Psoas muscle (tissue), 8 donors: ENCODE measurements at places on chromosomes 2 and 18. TPM values are rescaled to one million over a fixed set of nuclear protein-coding genes. Genes with fewer than 3 reads are reported as not detected.

GRCh38 chr2:1052771-1053191 is 102.1 kb downstream of the SNTG2 start:
- no peak overlapping the region for H3K27ac ChIP-seq
- H3K4me3 ChIP-seq, result no peak overlapping the region
- H3K36me3 ChIP-seq, result no peaks in the 10 kb centered on the region
- H3K4me1 ChIP-seq, result no peaks in the 10 kb centered on the region
- no peaks in the 10 kb centered on the region for H3K27me3 ChIP-seq

DNA sequence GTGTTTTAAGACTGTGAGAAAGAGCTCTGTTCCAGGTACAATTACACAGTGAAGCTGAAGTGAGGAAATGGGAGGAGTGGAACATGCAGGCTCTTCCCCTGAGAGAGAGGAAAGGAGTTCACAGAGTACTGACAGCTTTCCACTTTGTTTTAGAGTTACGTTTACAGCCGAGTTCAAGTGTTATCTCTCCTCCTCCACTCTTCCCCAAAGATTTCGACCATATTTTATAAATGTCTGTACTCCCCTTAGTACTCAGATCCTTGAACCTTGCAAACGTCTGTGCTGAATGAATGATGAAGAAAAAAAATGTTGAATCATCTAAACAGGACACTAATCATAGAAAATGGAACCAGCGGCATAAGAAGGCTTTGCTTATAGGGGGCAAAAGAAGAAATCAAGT is 121.6 kb downstream of the THADA start:
- H3K27ac ChIP-seq, result no peak overlapping the region
- H3K4me3 ChIP-seq, result no peak overlapping the region
- DNase-seq, result no peak

FTCDNL1 gene
- 4.9 TPM for polyA plus RNA-seq

DNA sequence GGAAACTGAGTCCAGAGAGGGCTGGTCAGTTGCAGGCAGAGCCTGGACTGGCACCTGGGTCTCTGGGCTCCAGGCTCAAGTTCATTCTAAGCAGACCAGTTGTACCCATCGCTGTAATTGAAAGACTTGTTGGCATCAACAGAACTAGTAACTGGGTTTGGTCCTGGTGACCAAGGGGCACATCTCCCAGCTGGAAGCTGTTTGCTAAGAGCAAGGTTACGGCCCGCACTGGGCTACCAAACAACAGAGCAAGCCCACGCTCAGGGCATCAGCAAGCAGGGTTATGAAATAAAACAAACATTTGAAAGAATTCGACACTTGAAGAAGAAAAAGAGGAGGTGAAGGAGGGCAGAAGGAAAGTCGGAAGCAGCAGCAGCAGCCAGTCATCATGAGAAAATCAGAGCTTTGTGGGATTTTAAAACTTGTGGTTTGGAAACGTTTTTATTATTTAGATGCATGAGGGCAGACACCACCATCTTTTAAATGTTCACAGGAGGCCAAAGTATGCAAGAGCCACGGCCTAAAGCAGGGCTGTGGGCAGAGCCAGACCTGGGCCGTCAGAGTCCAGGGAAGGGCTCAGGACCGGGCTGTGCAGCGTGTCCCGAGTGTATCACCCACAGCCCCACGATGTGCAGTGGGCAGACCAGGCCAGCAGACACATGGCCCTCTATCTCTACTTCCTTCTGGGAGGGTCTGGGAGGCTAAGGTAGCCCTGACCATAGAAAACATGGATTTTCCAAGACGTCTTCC is 220.3 kb downstream of the BCL2 start:
- no peak for DNase-seq
- peaks cover 12% of the 10 kb centered on the region for H3K4me1 ChIP-seq
- H3K27ac ChIP-seq, result peak overlapping the region; percentile 58
- no peaks in the 10 kb centered on the region for H3K27me3 ChIP-seq
- H3K4me3 ChIP-seq, result no peak overlapping the region

ELAC1 gene
- polyA plus RNA-seq, result 1.7 TPM

- no peaks in the 10 kb centered on the region for H3K4me1 ChIP-seq
- H3K36me3 ChIP-seq, result no peaks in the 10 kb centered on the region
- no peak for DNase-seq
- H3K4me3 ChIP-seq, result no peak overlapping the region
- H3K27ac ChIP-seq, result no peak overlapping the region
Measured at GRCh38 chr2:115739574-115739973, 1297.1 kb downstream of the DPP10 start.

CAPN14 gene
- polyA plus RNA-seq, result 0.04 TPM

- no peak overlapping the region for H3K4me3 ChIP-seq
- no peaks in the 10 kb centered on the region for H3K27me3 ChIP-seq
- DNase-seq, result no peak
- peaks cover 4% of the 10 kb centered on the region for H3K4me1 ChIP-seq
Measured at GRCh38 chr2:85697096-85697495, 2.9 kb downstream of the GNLY start.

GRCh38 chr2:7379799-7380198 is 462.6 kb downstream of the RNF144A start:
- H3K27ac ChIP-seq, result no peak overlapping the region
- DNase-seq, result no peak
- H3K36me3 ChIP-seq, result no peaks in the 10 kb centered on the region
- no peaks in the 10 kb centered on the region for H3K27me3 ChIP-seq

DNA sequence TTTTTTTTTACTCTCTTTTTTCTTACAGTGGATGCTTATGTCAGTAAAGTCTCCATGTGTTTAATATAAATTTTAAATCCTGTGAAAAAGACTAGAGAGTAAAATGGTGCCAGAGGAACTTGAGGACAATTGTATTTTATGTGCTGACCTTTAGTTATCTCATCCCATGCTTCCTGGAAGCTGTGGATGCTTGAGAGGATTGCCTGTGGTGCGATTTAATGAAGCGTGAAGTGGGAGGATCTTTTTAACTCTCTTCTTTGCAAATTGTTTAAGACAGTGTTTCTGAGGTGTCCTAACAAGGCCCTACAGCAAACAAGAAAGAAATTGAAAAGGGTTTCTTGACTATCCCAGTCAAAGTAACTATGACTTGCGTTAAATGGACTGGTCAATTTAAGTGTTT is 84.2 kb downstream of the DTNA start:
- H3K4me1 ChIP-seq, result peaks cover 27% of the 10 kb centered on the region
- no peak overlapping the region for H3K4me3 ChIP-seq
- DNase-seq, result no peak
- peak overlapping the region; percentile 78 for H3K27ac ChIP-seq
- H3K27me3 ChIP-seq, result no peaks in the 10 kb centered on the region
- no peaks in the 10 kb centered on the region for H3K36me3 ChIP-seq

DNA sequence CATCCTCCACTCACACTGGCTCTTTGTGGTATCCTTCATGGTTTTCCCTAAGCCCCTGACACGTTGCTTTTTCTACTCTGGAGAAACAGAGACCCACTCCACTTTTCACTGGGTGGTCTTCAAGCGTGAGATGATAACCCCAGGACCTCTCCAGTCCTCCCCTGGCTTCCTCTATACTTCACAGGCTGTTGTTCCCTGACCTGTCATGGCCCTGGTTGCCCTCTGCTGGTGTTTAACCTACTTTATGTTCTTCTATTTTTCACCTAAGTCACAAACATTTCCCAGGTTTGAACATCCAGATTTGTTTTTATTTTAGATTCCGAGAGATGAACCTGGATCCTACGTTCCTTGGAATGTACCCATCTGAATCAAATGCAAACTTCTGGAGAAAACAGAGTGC is 84.5 kb downstream of the AOX1 start:
- no peak overlapping the region for H3K27ac ChIP-seq
- DNase-seq, result no peak
- H3K4me3 ChIP-seq, result no peak overlapping the region
- H3K36me3 ChIP-seq, result no peaks in the 10 kb centered on the region
- no peaks in the 10 kb centered on the region for H3K4me1 ChIP-seq
- no peaks in the 10 kb centered on the region for H3K27me3 ChIP-seq

DNA sequence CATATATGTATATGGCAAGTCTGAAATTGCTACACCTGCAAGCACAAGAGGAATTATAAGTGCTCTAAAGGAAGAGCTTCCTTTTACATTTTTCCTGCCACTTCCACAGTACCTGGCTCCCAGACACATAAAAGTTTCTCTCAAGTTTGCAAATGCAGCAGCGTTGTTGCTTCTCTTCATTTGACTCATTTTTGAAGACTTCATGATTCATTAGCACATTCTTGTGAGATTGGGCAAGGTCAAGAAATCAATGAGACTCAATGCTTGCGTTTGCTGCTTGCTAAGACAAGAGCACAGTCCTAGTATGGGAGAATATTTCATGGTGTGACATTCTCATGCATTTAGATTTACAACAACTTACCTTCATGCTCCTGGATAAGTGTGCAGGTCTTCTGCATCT is 42.6 kb upstream of the PDCL3 start:
- H3K27me3 ChIP-seq, result no peaks in the 10 kb centered on the region
- H3K4me3 ChIP-seq, result no peak overlapping the region
- H3K36me3 ChIP-seq, result no peaks in the 10 kb centered on the region
- H3K27ac ChIP-seq, result no peak overlapping the region
- no peak for DNase-seq

DNA sequence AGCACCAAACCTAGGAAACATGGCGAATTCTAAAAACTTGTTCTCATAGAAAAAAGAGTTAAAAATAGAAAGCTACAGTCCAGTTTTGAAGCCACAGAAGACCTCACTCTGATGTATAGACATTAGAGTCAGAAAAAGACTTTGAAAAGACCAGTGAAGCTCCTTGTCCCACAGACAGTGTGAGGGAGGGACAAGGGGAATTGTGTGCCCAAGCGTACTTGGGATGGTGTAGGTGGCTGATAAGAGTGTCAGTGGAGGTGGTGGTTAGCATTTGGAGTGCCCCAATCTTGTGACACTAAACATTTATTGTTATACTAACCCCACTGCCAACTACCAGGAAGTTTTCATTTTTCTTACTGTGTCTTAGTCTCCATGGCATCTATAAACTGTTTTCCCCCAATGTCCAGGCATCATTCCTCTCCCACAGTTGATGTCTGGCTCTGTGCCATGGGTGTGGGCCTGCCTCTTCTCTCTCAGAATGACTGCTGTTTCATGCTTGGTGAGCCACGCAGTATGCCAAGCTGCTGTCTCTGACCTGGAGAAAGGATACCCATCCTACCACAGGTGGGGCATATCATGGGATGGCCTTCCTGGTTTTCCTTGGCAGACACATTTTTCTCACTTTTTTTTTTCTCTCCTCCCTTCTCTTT is 161.4 kb downstream of the RPIA start:
- H3K4me1 ChIP-seq, result no peaks in the 10 kb centered on the region
- no peak overlapping the region for H3K27ac ChIP-seq
- no peak overlapping the region for H3K4me3 ChIP-seq
- H3K36me3 ChIP-seq, result no peaks in the 10 kb centered on the region

IWS1 gene
- polyA plus RNA-seq, result 77.2 TPM

DNA sequence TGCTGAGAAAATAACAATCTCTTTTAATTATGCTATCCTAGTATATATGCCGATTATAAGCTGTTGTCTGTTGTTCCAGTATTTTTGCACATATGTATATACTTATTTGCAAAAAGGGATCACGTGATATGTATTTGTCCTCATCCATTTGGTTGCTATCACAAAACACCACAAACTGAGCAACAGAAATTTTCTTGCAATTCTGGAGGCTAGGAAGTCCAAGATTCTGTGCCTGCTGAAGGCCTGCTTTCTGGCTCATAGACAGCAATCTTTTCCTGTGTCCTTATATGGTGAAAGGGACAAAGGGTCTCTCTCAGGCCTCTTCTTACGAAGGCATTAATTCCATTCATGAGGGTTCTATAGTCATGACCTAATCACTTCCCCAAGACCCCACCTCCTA is 186.5 kb downstream of the LPIN1 start:
- H3K36me3 ChIP-seq, result no peaks in the 10 kb centered on the region
- H3K27ac ChIP-seq, result no peak overlapping the region
- no peak for DNase-seq
- no peaks in the 10 kb centered on the region for H3K4me1 ChIP-seq
- H3K4me3 ChIP-seq, result no peak overlapping the region
- H3K27me3 ChIP-seq, result peaks cover 2% of the 10 kb centered on the region

- no peaks in the 10 kb centered on the region for H3K4me1 ChIP-seq
- no peak overlapping the region for H3K27ac ChIP-seq
- no peak for DNase-seq
Measured at GRCh38 chr2:174778085-174778981, 14.1 kb upstream of the CHRNA1 start.

DNA sequence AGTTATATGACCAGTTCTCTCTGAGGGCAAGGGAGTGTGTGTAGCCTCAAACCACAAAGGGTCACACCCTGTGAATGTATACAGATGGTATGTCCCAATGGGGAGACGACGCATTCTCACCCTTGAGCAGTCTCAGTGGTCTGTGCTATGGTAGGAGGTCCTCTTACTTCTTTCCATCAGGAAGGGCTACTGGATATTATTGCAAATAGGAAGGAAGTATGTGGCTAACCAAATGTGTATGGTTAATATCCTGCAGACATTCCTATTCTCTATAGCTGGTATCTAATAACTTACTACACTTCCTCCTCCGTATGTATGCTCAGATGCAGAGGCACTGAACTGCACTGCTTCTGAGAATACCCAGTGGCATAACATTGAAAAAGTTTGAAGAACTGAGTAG is 306.7 kb upstream of the CCDC68 start:
- DNase-seq, result no peak
- peaks cover 5% of the 10 kb centered on the region for H3K36me3 ChIP-seq
- H3K27me3 ChIP-seq, result no peaks in the 10 kb centered on the region
- H3K27ac ChIP-seq, result peak overlapping the region; percentile 20
- peaks cover 23% of the 10 kb centered on the region for H3K4me1 ChIP-seq

- DNase-seq, result no peak
- H3K27me3 ChIP-seq, result no peaks in the 10 kb centered on the region
- peaks cover 16% of the 10 kb centered on the region for H3K4me1 ChIP-seq
- no peak overlapping the region for H3K27ac ChIP-seq
Measured at GRCh38 chr2:102486941-102487702, 14.1 kb downstream of the SLC9A4 start.

GRCh38 chr18:79528846-79529245 is 133.1 kb downstream of the NFATC1 start:
- H3K36me3 ChIP-seq, result peaks cover 20% of the 10 kb centered on the region
- no peaks in the 10 kb centered on the region for H3K4me1 ChIP-seq

DNA sequence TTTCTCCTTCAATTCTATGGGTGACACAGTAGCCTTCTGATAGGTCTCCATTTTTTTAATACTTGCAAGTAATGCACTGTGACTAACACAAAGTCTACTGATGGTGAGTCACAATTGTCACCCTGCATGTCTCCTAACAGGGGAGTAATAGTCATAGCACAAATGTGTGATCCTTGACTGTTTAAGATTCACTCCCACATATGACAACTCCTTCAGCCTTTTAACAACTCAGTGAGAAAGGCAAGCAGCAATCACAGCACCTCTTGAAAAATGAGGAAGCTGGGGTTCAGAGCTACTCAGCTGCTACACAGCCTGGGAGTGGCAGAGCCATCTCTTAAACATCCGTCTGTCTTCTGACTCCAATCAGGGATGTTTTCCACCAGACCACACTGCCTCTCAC is 63.8 kb downstream of the EHD3 start:
- no peak for DNase-seq
- H3K4me3 ChIP-seq, result no peak overlapping the region
- H3K36me3 ChIP-seq, result no peaks in the 10 kb centered on the region
- H3K27me3 ChIP-seq, result no peaks in the 10 kb centered on the region
- peak overlapping the region; percentile 14 for H3K27ac ChIP-seq
- H3K4me1 ChIP-seq, result peaks cover 13% of the 10 kb centered on the region

RAX gene
- not detected for polyA plus RNA-seq

- H3K4me1 ChIP-seq, result no peaks in the 10 kb centered on the region
- H3K27me3 ChIP-seq, result no peaks in the 10 kb centered on the region
- no peak overlapping the region for H3K27ac ChIP-seq
- H3K36me3 ChIP-seq, result no peaks in the 10 kb centered on the region
Measured at GRCh38 chr18:49590608-49591007, 28.8 kb downstream of the LIPG start.

WNT10A gene
- polyA plus RNA-seq, result 0.03 TPM
